NCI-H1092 (cell line): ENCODE measurements at places on chromosomes 13 and 19.

DNA sequence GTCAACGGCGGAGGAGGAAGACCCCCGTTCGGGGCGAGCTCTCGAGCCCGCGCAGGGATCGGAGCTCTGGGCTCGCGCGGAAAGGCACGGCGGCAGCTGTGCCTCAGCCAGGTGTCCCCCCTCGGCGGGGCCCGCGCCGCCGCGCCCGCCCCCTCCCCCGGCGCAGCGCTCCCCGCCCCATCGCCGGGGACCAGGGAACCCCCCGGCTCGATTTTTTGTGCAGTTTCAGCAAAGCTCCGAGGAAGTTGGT lies 110.0 kb downstream of the KCNRG start:
- peak; percentile 68 for DNase-seq

GRCh38 chr13:91248249-91248648 lies 99.2 kb upstream of the MIR17HG start:
- DNase-seq = no peak

GRCh38 chr13:59774491-59774971 lies 389.2 kb downstream of the DIAPH3 start:
- DNase-seq = no peak

DNA sequence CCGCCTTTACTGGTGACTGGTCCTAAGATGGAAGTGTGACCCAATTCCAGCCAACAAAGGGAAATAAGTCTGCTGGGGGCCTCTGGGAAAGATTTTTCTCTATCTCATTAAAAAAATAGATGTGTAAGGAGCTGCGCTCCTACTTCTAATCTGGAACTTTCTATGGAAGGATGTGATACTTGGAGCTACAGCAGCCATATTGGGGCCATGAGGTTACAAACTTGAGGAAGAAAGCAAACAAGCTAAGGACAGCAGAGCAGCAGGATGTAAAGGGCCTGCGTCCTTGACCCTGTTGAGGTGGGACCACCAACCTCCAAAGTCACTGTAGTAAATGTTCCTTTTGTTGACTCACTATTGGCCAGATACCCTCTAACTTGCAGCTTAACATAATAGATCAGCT lies 7.5 kb downstream of the GPR42 start:
- DNase-seq = no peak

DNA sequence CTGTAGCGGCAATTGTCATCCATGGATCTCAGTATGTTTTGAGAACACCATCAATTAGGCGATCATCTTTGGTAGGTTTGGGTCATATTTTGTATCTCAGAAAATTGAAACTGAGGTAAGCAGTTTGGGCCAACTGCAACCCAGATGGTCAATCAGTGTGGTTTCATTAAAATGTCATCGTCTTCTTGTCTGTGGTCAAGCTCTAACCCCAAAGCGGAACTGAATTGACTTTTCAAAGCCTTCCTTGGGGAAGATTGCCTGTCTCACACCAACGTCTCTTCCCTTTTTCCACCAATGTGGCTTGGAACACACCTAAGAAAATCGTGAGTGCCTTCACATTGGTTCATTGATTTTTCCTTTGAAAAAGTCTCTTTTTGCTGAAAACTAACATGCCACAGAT lies 56.3 kb upstream of the UBAC2 start:
- DNase-seq = no peak

- DNase-seq = no peak
Observed at GRCh38 chr13:112718318-112718717, 28.5 kb downstream of the ATP11A start.

- DNase-seq = no peak
Observed at GRCh38 chr19:48695743-48696352, at the start of gene FUT2. TSS of gene FUT2 (plus strand) at chr19:48695971. CDS start at chr19:48702957, 6,986 bp downstream.

DNA sequence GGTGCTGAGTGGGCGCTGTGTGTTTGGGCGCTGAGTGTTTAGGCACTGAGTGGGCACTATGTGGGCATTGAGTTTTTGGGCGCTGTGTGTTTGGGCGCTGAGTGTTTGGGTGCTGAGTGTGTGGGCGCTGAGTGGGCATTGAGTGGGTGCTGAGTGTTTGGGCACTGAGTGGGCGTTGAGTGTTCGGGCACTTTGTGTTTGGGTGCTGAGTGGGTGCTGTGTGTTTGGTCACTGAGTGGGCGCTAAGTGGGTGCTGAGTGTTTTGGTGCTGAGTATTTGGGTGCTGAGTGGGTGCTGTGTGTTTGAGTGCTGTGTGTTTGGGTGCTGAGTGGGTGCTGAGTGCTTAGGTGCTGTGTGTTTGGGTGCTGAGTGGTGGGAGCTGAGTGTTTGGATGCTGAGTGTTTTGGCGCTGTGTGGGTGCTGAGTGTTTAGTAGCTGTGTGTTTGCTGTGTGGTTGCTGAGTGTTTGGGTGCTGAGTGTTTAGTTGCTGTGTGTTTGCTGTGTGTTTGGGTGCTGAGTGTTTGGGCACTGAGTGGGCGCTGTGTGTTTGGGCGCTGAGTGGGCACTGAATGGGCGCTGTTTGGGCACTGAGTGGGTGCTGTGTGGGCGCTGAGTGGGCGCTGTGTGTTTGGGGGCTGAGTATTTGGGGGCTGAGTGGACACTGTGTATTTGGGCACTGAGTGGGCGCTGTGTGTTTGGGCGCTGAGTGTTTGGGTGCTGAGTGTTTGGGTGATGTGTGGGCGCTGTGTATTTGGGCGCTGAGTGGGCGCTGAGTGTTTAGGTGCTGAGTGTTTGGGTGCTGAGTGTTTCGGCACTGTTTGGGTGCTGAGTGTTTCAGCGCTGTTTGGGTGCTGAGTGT lies 47.2 kb upstream of the F7 start:
- DNase-seq = no peak

DNA sequence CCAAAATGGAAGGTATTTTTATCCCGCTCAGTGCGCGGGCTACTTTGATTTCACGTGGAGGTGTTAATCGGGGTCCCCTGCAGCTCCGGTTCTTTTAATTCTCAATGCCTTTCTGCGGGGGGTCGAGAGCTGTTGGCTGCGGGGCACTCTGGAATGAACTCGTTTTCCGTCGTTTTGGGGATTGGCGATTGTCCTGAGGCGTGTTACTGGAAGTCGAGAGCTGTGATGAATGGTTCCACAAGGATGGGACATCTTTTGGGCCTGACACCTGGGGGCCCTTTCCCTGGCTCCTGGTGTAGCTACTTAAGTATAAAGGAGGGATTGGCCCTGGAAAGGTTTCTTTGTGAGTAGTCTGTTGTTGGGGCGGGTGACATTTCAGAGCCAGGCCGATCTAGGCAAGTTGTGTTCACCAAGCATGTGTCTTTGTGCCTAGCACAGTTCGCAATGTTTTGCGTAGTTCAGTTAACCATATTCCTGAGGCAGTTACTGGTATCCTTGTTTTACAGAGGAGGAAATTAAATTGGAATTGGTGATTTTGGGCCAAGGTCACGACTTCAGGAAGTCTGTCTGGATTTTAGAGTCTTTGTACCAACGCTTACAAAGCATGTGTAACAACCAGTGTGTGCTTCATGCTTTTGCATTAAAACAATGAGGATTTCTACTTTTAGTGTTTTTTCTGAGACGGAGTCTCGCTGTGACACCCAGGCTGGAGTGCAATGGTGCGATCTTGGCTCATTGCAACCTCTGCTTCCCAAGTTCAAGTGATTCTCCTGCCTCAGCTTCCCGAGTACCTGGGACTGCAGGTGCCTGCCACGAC lies 846 bp downstream of the RPL13A start:
- DNase-seq = no peak

DNA sequence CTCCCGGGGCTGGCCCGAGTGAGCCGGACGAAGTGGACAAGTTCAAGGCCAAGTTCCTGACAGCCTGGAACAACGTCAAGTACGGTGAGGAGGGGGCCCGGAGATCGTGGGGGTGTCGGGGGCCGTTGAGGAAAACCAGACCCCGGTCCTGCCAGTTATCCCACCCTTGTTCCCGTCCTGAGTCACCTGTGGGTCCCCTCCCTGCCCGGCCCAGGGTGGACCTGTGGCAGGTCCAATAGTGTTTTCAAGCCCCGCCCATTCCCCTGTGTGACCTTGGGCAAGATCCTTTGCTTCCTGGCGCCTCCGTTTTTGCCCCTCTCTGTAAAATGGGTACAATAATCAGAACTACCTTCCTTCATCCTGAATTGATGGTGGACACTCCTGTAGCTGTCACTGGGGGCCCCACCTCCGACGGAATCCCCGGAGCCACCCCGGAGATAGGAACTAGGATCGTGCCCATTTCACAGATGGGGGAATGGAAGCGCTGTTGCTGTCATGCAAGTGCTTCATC lies 593 bp downstream of the ATG4D start:
- DNase-seq = no peak

- no peak for DNase-seq
Observed at GRCh38 chr13:21405309-21405708, 53.8 kb downstream of the ZDHHC20 start.

DNA sequence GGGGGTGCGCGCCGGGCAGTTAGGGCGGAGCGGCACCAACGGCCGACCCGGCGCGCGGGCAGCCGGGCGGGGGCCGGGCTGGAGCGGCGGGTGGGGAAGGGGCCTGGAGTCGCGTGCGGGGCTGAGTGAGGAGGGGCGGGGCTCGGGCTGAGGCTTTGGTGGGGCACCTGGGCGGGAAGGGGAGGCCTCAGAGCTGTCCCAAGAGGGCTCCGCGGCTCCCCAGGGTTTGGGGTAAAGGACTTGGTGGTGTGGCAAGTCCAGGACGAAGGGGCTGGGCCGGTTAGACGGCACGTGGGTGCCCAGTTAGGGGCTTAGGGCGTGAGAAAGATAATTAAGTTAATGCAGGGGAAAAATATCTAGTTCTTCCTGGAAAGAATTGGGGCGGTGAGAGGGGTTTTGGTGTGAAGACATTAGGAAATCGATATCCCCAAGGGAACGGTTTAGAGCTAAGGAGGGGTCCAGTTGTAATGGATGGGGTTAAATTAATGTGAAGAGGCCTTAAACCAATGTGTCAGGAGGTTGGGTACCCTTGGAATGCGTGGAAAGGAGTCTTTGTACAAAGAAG lies 496 bp downstream of the ZNF574 start:
- DNase-seq = no peak

- DNase-seq = no peak
Observed at GRCh38 chr19:19460761-19461265, 54.5 kb downstream of the TSSK6 start.

DNA sequence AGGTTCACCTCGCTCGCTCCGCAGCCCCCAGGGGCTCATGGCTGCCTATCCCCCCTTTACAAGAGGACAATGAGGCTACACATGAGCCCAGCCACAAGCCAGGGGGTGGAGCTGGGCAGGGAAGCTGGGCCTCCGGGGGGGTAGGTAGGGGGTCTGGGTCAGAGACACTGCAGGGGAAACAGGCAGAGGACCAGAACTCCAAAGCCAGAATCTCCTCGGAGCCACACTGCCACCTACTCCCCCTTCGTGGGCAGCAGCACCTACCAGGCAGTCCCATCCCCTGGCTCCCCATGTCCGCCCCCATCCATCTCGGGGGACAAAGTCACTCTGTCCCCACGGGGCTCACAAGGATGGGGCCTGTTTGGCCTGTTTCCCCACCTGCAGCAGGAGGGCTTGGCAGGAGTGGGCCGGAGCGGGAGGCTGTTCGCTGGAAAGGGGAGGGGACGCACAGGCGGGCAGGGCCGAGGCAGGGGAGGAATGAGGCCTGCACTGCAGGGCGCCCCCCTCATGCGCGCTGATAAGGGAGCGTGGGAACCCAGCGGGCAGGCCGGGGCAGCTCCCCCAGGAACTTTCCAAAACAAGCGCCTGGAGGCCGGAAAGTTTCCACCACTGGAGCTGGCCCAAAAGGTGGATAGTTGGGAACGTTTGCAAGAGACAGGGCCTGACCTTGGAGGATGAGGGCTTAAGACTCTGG lies 545 bp upstream of the ISYNA1 start:
- no peak for DNase-seq

- DNase-seq = no peak
Observed at GRCh38 chr19:40381321-40381720, 8.7 kb downstream of the HIPK4 start.

- DNase-seq = no peak
Observed at GRCh38 chr13:40024204-40024966, 368.9 kb downstream of the COG6 start.

DNA sequence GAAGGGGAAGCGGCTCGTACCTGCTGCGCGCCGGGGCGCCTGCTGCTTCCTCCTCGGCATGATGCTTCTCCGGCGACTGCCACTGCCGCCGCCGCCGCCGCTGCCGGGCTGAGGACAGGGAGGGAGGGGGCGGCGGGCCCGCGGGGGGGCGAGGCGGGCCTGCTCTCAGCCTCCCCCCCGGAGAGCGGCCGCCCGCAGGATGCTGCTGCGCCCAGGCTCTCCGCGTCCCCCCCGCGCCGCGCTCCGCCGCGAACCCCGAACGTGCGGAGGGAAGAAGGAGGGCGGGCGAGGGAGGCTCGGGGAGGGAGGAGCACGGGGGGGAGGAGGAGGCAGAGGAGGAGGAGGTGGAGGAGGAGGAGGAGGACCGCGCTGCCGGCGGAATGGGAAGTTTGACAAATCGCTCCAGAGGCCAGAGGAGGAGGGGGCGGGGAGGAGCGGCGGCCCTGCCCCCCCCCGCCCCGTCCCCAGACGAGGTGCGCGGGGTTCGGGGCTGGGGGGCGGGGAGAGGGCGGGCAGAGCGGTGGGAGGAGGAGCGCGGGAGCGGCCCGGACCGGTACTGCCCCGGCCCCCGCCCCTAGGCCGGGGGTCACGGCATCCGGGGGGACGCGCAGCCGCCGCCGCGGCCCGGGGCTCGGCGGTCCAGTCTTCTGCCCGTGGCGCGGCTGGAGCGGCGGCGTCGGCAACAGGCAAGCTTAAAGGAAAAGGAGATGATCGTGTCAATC lies at the start of gene TSHZ3:
Gene TSHZ3, minus strand, starts transcription at position 277 of the 722 bp plus-strand sequence. Its CDS starts 217 bp downstream, at position 60.
- DNase-seq = no peak

DNA sequence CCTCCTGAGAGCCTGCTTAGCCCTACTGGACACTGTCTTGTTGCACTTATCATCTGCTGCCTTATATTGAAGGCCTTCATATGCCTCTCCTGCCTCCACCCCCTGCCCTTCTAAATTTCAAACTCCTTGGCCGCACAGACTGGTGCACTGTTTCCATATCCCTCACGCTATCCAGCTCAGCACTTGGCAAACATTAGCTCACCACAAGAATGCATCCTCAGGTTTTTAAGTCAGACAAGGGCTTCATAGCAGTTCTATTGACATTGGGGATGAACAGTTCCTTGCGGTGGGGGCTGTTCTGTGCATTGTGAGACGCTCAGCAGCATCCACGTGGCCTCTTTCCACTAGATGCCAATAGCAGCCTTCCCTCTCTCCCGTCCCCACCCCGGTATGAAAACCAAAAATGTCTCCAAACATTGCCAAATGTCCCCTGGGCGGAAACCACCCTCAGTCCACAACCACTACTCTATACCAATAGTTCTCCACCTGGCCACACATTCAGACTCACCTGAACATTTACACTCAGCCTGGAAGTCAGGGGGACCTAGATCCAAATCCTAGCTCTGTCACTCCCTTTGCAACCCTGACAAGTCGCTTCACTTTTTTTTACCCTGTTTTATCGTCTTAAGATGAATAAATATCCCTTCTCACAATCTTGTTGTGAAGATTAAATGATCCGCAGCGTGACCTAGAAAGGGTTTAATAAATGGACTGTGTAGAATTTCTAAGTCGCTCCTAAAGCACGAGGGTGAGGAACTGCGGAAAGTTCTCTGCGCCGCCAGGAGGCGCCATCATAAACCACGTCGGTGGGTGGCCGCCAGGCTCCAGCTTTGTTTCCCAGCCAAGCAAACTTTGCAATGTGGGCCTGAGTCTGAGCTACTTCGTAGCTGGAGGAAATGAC lies 3.6 kb upstream of the CEACAM3 start:
- no peak for DNase-seq

GRCh38 chr19:50556282-50557008 lies 11.8 kb downstream of the LRRC4B start:
- peak; percentile 43 for DNase-seq

GRCh38 chr13:51874651-51875050 lies 12.9 kb downstream of the CCDC70 start:
- DNase-seq = no peak
